CD8-positive, alpha-beta memory T cell (primary cell): ENCODE measurements at places on chromosomes 11 and 22. TPM values are rescaled to one million over a fixed set of nuclear protein-coding genes. Genes with fewer than 3 reads are reported as not detected.

The NXPE4 gene
- total RNA-seq, result not detected

The DPAGT1 gene
- total RNA-seq, result 69.7 TPM

The OR4A16 gene
- not detected for total RNA-seq

The C11orf16 gene
- not detected for total RNA-seq

The RASL10A gene
- total RNA-seq, result not detected

The TEX54 gene
- total RNA-seq, result not detected

The OR51B5 gene
- total RNA-seq, result not detected

The OR6X1 gene
- total RNA-seq, result not detected

The TMPRSS6 gene
- 0.68 TPM for total RNA-seq

The BCO2 gene
- total RNA-seq, result 1.1 TPM

The YPEL4 gene
- total RNA-seq, result 1.7 TPM

- H3K4me1 ChIP-seq, result peaks cover 13% of the 10 kb centered on the region
- H3K27ac ChIP-seq, result no peak overlapping the region
- no peaks in the 10 kb centered on the region for H3K27me3 ChIP-seq
- H3K4me3 ChIP-seq, result no peak overlapping the region
These were observed 51.9 kb upstream of the PICALM start for GRCh38 chr11:86120807-86121206.

GRCh38 chr11:45945397-45945999 lies 23.0 kb downstream of the LARGE2 start:
- H3K4me3 ChIP-seq, result no peak overlapping the region
- peaks cover 45% of the 10 kb centered on the region for H3K36me3 ChIP-seq
- H3K27ac ChIP-seq, result no peak overlapping the region

GRCh38 chr22:45547731-45548130 lies 45.0 kb downstream of the FBLN1 start:
- H3K27me3 ChIP-seq, result no peaks in the 10 kb centered on the region
- no peaks in the 10 kb centered on the region for H3K36me3 ChIP-seq
- DNase-seq, result no peak
- H3K4me3 ChIP-seq, result no peak overlapping the region
- H3K27ac ChIP-seq, result no peak overlapping the region

- peak overlapping the region; percentile 98 for H3K4me3 ChIP-seq
- H3K27ac ChIP-seq, result peak overlapping the region; percentile 77
- no peaks in the 10 kb centered on the region for H3K27me3 ChIP-seq
- peaks cover 21% of the 10 kb centered on the region for H3K4me1 ChIP-seq
- no peak for DNase-seq
These were observed 717 bp upstream of the ZNF202 start for GRCh38 chr11:123742031-123742723.

DNA sequence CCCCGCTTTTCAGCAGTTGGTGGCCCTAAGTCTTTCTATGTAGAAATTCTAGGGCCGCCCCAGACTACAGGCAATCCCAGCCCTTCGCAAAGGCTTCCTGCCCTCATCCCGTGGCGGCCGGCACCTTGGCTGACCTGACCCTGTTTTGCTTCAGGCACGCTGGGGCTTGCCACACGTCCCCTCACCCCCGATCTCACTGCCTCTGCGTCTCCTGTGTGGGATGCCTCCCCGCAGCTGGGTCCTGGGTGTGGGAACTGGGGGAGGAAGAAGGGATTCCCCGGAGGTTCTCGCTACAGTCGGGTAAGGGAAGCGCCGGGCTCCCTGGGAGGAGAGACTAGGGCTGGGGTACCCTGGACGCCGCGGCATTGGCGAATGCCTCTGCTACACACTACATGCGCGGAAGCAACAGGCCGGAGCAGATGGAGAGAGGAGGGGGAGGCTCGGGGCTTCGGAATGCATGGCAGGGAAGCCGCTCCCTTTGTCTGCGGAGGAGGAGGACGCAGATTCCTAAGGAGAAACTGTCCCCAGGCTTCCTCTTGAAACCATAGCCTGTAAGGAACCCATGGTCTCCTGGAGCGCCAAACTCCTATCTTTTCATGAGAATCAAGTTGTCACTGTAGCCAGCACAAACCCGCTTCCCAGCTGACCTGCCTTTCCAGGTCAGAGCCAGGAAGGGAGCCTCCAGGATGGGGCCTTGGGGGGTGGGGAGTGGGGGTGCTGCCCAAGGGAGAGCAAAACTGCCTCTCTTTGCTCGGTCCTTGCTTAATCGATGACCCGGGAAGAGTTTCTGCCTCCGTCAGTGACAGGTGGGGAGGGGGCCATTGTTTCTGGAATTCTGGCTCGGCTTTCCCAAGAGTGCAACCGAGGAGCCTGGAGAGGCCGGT lies 1.4 kb downstream of the DTX4 start:
- no peaks in the 10 kb centered on the region for H3K36me3 ChIP-seq
- H3K4me1 ChIP-seq, result peaks cover 9% of the 10 kb centered on the region

DNA sequence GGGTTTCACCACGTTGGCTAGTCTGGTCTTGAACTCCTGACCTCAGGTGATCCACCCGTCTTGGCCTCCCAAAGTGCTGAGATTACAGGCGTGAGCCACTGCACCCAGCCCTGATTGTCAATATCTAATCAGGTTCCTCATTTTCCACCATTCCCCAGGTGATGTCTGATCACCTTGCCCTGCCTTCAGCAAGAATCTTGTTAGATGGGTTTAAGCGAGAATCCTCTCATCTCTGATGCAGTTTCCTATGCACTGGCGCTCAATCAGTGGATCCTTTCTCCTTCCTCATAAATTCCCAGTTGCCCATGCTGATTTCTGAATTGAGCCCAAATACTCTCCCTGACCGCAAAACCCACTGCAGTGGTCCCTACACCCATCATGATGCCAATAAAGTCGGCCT lies 664 bp upstream of the ZC3H7B start:
- DNase-seq, result no peak
- H3K27me3 ChIP-seq, result no peaks in the 10 kb centered on the region
- H3K4me1 ChIP-seq, result peaks cover 16% of the 10 kb centered on the region
- no peaks in the 10 kb centered on the region for H3K36me3 ChIP-seq
- H3K27ac ChIP-seq, result peak overlapping the region; percentile 81

DNA sequence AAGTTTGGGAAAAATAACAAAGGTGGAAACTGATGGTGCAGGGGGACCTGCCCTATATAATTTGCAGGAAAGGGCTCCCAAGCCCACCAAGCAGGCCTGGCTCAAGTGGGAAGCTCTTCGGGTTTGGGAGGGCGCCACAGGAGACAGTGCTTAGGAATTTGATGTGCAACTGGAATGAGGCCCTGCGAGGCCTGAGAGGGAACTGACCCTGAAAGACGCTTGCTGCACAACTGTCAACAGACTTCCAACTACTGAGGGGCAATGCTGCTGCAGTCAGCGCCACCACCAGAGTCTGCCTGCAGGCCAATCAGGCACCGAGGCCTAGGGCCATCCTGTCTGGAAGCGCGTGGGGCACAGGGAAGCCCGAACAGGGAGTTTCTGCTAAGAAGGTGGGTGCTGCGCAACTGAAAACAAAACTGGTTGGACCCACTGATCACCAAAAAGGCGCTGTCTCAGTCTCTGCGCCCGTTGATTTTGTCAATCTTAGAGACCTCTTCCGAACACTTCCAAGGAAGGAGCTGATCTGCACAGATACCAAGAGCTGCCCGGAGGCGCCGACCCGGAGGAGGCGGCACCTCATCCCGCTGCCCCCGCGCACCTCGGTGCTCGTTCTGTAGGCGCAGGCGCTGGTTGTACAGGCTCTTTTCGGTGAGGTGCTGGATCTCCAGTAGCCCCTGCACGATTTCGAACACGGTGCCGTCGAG lies 667 bp downstream of the DGCR6L start:
- DNase-seq, result peak; percentile 44
- H3K27ac ChIP-seq, result peak overlapping the region; percentile 92
- H3K27me3 ChIP-seq, result no peaks in the 10 kb centered on the region

DNA sequence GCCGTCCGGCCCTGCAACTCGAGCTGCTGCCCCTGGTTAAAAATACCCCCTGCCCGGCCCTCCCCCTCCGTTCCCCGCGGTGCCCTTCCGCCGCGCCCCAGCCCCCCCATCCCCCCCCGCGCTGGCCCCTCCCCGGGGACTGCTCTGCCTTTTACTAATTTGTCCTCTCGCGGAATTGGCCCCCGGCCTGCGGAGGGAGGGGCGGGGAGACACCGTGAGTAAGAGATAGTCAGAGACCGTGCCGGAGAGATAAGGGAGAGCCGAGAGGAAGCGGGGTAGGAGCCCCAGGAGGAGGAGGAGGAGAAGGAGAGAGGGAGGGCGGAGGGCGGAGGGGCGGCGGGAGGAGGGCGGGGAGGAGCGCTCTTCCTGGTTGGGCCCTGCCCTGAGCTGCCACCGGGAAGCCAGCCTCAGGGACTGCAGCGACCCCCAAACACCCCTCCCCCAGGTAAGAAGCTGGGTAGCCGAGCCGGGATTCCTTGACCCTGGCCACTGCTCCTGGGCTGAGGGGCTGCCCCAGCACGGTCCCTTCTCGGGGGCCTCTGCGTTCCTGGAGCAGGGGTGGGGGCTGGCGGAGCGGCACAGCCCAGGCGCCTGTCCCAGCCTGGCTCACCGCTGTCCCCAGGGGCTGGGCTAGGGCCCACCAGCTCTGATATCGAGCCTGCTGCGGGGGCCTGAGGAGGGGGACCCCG lies at the start of gene CAPN1:
Gene CAPN1 (plus strand): TSS at position 360 of the 689 bp plus-strand sequence. CDS start 774 bp downstream, outside the sequence.
- H3K27me3 ChIP-seq, result no peaks in the 10 kb centered on the region
- H3K27ac ChIP-seq, result peak within 1 kb of the TSS; percentile 86
- H3K4me3 ChIP-seq, result peak within 1 kb of the TSS; percentile 76
- H3K36me3 ChIP-seq, result peaks cover 5% of the 10 kb centered on the region
- DNase-seq, result peak; percentile 54

- no peaks in the 10 kb centered on the region for H3K4me1 ChIP-seq
- DNase-seq, result no peak
- no peak overlapping the region for H3K27ac ChIP-seq
These were observed 13.5 kb upstream of the OAF start for GRCh38 chr11:120197251-120197891.

GRCh38 chr11:57476047-57476756 lies 15.9 kb downstream of the RTN4RL2 start:
- DNase-seq, result peak; percentile 12
- peaks cover 27% of the 10 kb centered on the region for H3K4me1 ChIP-seq
- H3K27me3 ChIP-seq, result peaks cover 5% of the 10 kb centered on the region
- H3K27ac ChIP-seq, result no peak overlapping the region

DNA sequence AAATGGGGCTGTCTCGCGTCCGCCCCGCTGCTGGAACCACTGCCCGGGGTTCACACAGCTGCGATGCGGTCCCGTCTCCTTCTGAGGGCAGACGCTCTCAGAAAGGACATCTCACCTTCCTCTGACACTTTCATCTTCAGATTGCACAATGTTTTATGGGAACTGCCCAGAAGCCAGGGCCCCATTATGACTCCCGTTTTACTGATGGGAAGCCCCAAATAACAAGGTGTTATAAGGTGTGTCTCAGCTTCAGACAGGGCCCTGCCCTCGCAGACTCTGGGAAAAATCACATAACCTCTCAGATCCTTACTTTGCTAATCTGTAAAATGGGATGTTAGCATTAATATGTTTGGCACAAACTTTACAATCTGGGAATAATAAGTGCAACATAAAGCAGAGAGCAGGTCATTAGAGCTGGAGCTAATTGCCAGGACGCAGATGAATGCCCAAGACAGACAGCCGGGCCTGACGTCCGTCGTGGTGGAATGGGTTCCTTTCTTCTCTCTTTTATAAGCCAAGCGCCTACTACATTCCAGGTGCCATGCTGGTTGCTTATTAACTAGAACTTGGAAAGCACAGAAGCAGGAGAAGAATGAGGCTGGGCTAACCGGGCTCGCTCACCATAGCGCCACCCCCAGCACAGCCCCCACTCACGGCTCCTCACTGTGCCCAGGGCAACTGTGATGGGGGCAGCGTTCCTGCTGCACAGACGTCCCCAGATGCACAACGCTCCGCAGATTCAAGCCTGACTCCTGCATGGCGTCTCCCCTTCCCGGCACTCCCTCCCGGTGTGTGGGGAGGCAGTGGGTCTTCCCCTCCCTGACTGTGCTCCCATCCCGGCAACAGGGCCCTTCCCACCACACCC lies 43.8 kb downstream of the TRMU start:
- no peaks in the 10 kb centered on the region for H3K27me3 ChIP-seq
- no peak for DNase-seq
- no peak overlapping the region for H3K27ac ChIP-seq
- H3K36me3 ChIP-seq, result no peaks in the 10 kb centered on the region
- peaks cover 4% of the 10 kb centered on the region for H3K4me1 ChIP-seq
- H3K4me3 ChIP-seq, result no peak overlapping the region

GRCh38 chr11:77092382-77092781 lies 10.3 kb upstream of the OMP start:
- no peak overlapping the region for H3K4me3 ChIP-seq
- no peaks in the 10 kb centered on the region for H3K36me3 ChIP-seq
- no peaks in the 10 kb centered on the region for H3K4me1 ChIP-seq
- H3K27ac ChIP-seq, result no peak overlapping the region

- no peak for DNase-seq
- no peak overlapping the region for H3K4me3 ChIP-seq
- no peak overlapping the region for H3K27ac ChIP-seq
- H3K36me3 ChIP-seq, result peaks cover 27% of the 10 kb centered on the region
- H3K4me1 ChIP-seq, result no peaks in the 10 kb centered on the region
- no peaks in the 10 kb centered on the region for H3K27me3 ChIP-seq
These were observed 22.2 kb downstream of the MYBPC3 start for GRCh38 chr11:47329987-47330931.

DNA sequence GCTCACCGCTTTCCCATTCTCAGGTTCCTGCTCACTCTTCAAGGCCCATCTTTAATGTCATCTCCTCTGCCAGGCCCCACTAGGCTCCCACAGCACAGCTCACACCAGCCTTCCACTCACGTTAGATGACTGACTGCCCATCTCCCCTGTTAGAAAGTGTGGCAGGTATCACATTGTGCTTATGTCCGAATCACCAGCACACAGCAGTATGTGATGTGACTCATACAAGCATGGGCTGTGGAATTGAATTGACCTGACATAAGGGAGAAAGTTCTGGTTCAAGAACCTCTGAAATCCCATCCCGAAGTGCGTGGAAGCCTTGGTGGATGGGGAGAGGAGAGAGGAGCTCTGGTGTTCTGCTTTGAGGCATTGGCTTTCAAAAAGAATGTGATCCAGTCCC lies 6.5 kb downstream of the VSTM5 start:
- H3K36me3 ChIP-seq, result no peaks in the 10 kb centered on the region
- no peak overlapping the region for H3K27ac ChIP-seq
- no peaks in the 10 kb centered on the region for H3K27me3 ChIP-seq
- no peak overlapping the region for H3K4me3 ChIP-seq
